Esophagus squamous epithelium (tissue), 5 donors: ENCODE measurements at places on chromosomes 16 and 17. TPM values are rescaled to one million over a fixed set of nuclear protein-coding genes. Genes with fewer than 3 reads are reported as not detected.
A peak's percentile ranks its signal among the peaks of the same experiment; 100 is the strongest.

CCL16 gene
- not detected for total RNA-seq

GUCY2D gene
- total RNA-seq, result not detected

ABCC3 gene
- total RNA-seq, result 47.3 TPM

TEX14 gene
- total RNA-seq, result not detected

GAST gene
- total RNA-seq, result not detected

TPSB2 gene
- total RNA-seq, result 22.3 TPM

ANKRD13B gene
- total RNA-seq, result 3.3 TPM

CACNG5 gene
- total RNA-seq, result not detected

CA4 gene
- 0.45 TPM for total RNA-seq

CCL4 gene
- total RNA-seq, result 2.1 TPM

GRCh38 chr17:66437476-66438026 lies 135.1 kb downstream of the PRKCA start:
- no peak overlapping the region for H3K4me3 ChIP-seq
- H3K4me1 ChIP-seq, result peaks cover under 1% of the 10 kb centered on the region
- H3K27me3 ChIP-seq, result no peaks in the 10 kb centered on the region
- no peaks in the 10 kb centered on the region for H3K36me3 ChIP-seq
- no peak for DNase-seq
- H3K27ac ChIP-seq, result no peak overlapping the region

DNA sequence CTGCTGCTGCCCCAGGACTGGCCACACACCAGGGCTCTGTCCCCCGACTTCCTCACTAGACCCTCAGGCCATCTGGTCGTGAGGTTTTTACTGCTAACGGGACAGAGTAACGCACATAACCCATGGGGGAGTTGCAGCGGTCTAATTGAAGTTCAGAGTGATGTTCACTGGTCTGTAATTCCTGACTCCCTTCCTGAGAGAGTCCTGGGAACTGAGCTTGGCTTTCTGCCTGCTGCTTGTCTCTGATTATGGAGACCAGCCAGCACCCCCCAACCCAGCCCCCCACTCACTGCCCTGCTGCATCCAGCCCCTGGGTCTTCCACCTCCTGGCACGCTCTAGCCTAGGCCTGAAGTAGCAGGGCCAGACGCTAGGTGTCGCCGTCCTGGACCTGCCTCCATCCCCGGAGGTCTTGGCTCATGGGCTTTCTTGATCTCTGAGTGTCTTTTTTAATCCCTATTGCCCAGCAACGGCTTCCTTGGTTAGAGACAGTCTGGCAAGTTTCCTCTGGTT lies 192.9 kb downstream of the CCDC182 start:
- no peak overlapping the region for H3K27ac ChIP-seq
- no peak for DNase-seq
- H3K4me1 ChIP-seq, result peaks cover 32% of the 10 kb centered on the region
- H3K27me3 ChIP-seq, result no peaks in the 10 kb centered on the region

GRCh38 chr17:67270416-67270815 lies 25.4 kb upstream of the HELZ start:
- H3K4me1 ChIP-seq, result no peaks in the 10 kb centered on the region
- H3K27ac ChIP-seq, result no peak overlapping the region
- H3K36me3 ChIP-seq, result no peaks in the 10 kb centered on the region
- H3K27me3 ChIP-seq, result no peaks in the 10 kb centered on the region
- no peak for DNase-seq

- DNase-seq, result no peak
- no peaks in the 10 kb centered on the region for H3K36me3 ChIP-seq
- no peak overlapping the region for H3K27ac ChIP-seq
- H3K4me3 ChIP-seq, result no peak overlapping the region
Observed at GRCh38 chr17:79715098-79715942, 15.4 kb upstream of the ENPP7 start.

DNA sequence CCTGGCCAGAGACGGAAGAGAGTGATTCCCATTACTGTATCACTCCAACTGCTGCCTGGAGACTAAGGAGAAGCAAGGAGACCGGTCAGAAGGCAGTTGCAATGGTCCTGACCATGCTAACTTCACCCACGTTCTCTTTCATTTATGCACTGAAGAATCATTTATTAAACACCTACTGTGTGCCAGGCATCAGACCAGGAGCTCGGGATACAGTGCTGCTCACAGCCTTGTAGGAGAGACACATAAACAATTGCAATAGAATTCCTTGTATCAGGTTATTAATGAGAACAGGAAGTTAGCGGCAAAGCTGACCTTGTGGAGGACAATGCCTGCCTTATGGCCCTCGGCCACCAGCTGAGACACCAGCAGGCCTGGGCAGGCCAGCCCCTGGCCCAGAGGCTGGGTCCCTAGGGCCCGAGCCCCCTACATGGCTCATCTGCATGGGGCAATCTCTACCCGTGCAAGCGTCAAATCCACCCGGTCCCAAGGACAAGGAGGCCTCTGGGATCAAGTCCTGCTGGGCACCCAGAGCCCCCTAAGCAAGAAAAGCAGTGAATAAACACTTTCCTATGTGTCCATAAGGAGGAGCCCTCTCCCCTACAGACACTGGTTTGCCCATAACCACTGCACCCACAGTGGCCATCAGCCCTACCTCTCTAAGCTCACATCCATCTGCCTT lies 8.6 kb upstream of the ENPP7 start:
- no peaks in the 10 kb centered on the region for H3K27me3 ChIP-seq
- H3K4me1 ChIP-seq, result no peaks in the 10 kb centered on the region
- no peak overlapping the region for H3K27ac ChIP-seq

DNA sequence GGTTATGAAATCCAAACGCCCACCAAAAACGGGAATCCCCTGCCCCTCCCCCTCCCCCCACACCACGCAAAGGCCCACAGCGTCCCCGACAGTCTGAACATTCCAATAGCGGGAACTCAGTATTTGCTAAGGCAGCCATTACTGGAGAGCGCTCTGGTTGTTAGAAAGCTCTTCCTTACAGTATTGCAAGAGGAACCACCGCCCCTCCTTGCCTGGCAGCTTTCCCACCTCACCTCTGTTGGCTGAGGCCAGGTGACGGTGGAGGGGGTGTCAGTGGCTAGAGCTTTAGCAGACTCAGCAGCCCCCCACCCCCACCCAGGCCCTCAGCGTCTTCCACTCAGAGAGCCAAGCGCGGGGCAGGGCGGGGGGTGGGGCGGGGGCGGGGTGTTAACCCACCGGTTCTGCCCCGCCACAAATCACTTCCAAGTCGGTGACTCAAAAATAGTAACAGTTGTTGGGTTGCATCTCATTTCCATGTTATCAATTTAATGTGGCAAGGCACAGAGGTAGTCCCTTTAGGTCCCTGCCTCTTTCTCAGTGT lies 2.2 kb upstream of the PLEKHH3 start:
- H3K36me3 ChIP-seq, result no peaks in the 10 kb centered on the region
- H3K4me1 ChIP-seq, result peaks cover 59% of the 10 kb centered on the region
- H3K27ac ChIP-seq, result peak overlapping the region; percentile 99
- DNase-seq, result no peak
- H3K27me3 ChIP-seq, result no peaks in the 10 kb centered on the region

DNA sequence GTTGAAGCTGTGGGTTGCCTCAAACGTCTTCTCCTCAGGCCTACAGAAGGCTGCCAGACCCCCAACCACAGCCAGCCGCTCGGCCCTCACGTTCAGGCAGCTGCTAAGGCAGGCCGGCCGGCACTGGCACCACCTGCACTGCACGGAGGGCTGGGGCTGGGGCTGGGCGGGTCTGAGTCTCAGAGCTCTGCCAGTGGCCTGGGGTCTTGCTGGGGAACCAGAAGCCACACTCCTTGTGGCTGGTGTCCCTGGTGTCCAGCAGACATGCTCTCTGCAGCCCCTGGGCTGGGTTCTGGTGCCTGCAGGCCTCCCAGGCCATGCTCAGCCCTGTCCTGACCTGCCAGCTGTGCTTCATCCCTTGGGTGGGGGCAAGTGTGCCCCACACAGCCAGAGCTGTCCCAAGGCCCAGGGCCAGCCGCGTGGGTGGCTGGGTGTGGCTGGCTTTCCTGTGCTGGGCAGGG lies 42.0 kb downstream of the BAHCC1 start:
- no peak for DNase-seq
- no peak overlapping the region for H3K4me3 ChIP-seq
- no peaks in the 10 kb centered on the region for H3K36me3 ChIP-seq
- peak overlapping the region; percentile 44 for H3K27ac ChIP-seq

GRCh38 chr17:40014375-40014980 lies 762 bp upstream of the CSF3 start:
- H3K27me3 ChIP-seq, result no peaks in the 10 kb centered on the region
- no peak overlapping the region for H3K4me3 ChIP-seq
- peaks cover 40% of the 10 kb centered on the region for H3K4me1 ChIP-seq
- no peak for DNase-seq
- peak overlapping the region; percentile 61 for H3K27ac ChIP-seq

DNA sequence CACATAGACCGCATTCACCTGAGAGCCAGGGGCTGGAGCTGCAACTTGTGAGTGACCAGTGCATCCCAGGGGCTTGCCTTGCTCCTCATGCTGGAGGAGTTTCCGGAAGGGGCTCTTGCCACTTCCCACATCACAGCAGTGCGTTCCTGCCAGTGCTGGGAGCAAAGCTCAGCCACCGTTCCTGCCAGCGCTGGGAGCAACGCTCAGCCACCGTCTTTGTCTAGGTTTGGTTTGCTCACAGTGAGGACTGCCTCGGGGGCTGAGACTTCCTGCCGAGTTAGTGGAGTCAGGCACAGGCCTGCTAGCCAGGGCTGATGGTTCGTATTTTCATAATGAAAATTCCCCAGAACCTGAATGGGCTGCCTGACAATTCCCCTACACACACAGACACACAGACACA lies 5.4 kb upstream of the CHRNE start:
- peaks cover 18% of the 10 kb centered on the region for H3K4me1 ChIP-seq
- H3K27me3 ChIP-seq, result no peaks in the 10 kb centered on the region
- no peak for DNase-seq
- H3K27ac ChIP-seq, result peak overlapping the region; percentile 90

DNA sequence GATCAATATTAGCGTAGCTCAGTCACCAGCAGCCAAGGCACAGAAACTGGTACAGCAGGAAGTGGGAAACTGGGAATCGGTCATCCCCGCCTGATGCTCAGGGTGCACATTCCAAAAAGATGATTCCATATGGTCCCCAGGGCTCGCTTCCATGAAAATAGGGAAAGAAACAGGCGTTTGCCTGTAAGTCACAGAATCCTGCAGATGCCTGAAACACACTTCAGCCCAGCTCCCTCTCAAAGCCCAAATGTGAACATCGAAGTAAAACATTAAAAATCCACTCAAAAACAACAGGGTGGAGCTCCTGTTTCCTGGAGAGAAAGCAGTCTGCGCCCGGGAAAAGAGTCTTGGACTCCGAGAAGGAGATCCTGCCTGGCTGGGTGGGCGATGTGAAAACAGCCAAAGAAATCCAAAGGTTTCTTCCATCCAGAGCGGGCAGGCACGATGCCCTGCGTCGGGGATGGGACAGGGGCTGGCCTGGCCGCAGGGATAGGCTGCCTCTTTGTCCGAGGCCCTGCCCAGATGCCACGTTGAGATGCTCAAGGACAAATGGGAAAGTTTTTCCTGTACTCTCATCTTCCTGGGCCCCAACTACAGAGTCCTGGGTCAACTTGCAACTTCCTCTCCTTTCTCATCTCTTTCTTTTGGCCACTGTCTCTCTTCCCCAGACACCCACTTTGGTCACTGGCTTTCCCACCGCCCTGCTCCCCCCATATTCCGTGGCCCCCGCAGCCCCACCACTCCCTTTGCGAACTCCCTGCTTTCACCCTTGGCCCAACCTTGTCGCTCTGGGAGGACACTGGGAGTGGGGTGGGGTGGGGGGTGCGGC lies 743 bp downstream of the WIPI1 start:
- DNase-seq, result no peak
- peaks cover 10% of the 10 kb centered on the region for H3K36me3 ChIP-seq
- peaks cover 9% of the 10 kb centered on the region for H3K4me1 ChIP-seq
- H3K27ac ChIP-seq, result peak overlapping the region; percentile 91

GRCh38 chr17:13953841-13954240 lies 115.5 kb upstream of the COX10 start:
- H3K27ac ChIP-seq, result no peak overlapping the region
- H3K36me3 ChIP-seq, result no peaks in the 10 kb centered on the region
- no peaks in the 10 kb centered on the region for H3K4me1 ChIP-seq

- DNase-seq, result no peak
- H3K4me3 ChIP-seq, result peak overlapping the region; percentile 65
- H3K4me1 ChIP-seq, result peaks cover 75% of the 10 kb centered on the region
- no peaks in the 10 kb centered on the region for H3K36me3 ChIP-seq
- peaks cover 31% of the 10 kb centered on the region for H3K27me3 ChIP-seq
Observed at GRCh38 chr16:75264999-75265910, 13.8 kb upstream of the BCAR1 start.

DNA sequence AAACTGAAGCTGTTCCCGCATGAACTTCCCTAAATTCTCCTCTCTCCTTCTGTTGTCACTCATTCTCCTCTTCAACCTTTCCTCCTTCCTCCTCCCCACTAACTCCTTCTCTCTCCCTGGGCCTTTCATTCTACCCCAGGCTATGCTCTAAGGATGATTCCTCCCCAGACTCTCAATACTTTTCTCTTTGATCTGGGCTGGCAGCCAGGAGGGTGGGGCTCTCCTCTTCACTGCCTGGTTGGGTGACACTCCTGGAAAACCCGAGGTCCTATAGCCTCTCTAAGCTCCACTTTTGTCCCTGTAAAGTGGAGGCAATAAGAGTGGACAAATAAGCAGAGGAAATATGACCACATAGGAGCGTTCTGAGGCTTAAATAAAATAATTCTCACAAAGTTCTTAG lies 46.2 kb downstream of the HSD17B2 start:
- H3K4me1 ChIP-seq, result no peaks in the 10 kb centered on the region
- H3K4me3 ChIP-seq, result no peak overlapping the region
- H3K36me3 ChIP-seq, result no peaks in the 10 kb centered on the region
- H3K27ac ChIP-seq, result no peak overlapping the region
- DNase-seq, result no peak

GRCh38 chr17:63531022-63531965 lies 8.1 kb downstream of the KCNH6 start:
- no peak overlapping the region for H3K4me3 ChIP-seq
- no peak for DNase-seq
- no peaks in the 10 kb centered on the region for H3K4me1 ChIP-seq
- no peak overlapping the region for H3K27ac ChIP-seq

- no peak overlapping the region for H3K4me3 ChIP-seq
- H3K36me3 ChIP-seq, result no peaks in the 10 kb centered on the region
- H3K4me1 ChIP-seq, result peaks cover 36% of the 10 kb centered on the region
- H3K27me3 ChIP-seq, result no peaks in the 10 kb centered on the region
- no peak overlapping the region for H3K27ac ChIP-seq
- no peak for DNase-seq
Observed at GRCh38 chr17:21549107-21549687, 143.1 kb upstream of the KCNJ18 start.
